ENCODE measurements at places on chromosomes 7 and 10. TPM values are rescaled to one million over a fixed set of nuclear protein-coding genes. Genes with fewer than 3 reads are reported as not detected.

LAMB1 gene
- 303 TPM for total RNA-seq

DNMBP gene
- total RNA-seq, result 26.8 TPM

PRPF18 gene
- 23.4 TPM for total RNA-seq

AGMO gene
- total RNA-seq, result 6.9 TPM

POU6F2 gene
- total RNA-seq, result 2.9 TPM

KCNMA1 gene
- 10.7 TPM for total RNA-seq

PDE6C gene
- not detected for total RNA-seq

NKX1-2 gene
- not detected for total RNA-seq

GRCh38 chr7:69198250-69198649 lies 400.0 kb upstream of the AUTS2 start:
- DNase-seq, result no peak

- DNase-seq, result no peak
Observed at GRCh38 chr10:111498560-111498959, 421.7 kb downstream of the ADRA2A start.

DNA sequence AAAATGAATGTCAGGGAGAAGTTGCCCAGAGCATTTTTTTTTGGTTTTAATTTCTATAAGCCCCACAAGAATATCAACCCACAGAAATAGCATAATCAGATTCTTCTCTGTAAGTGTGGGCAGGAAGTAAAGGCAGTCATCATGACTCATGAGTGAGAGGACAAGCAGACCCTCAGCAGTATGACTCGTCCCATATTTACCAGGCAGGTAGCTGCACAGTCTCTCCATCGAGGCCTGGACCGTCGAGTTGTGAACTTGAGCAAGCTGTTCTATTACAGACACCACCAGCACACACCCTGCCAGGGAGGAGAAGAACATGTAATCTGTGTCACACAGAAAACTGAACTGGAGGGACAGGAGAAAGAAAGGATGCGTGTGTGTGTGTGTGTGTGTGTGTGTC lies 37.8 kb downstream of the AOAH start:
- DNase-seq, result no peak

DNA sequence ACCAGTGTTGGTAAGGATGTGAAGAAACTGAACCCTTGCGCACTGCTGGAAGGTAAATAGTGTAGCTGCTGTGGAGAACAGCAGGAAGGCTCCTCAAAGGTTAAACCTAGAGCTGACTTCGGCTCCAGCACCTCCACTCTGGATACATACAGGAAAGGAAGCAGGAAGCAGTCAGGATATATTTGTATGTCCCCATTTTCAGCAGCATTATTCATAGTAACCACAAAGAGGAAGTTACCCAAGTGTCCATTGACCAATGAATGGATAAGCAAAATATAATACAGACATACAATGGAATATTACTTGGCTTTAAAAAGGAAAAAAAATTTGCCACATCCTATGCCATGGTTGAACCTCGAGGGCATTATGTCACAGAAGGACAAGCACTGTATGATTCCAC lies 15.0 kb downstream of the RET start:
- no peak for DNase-seq

DNA sequence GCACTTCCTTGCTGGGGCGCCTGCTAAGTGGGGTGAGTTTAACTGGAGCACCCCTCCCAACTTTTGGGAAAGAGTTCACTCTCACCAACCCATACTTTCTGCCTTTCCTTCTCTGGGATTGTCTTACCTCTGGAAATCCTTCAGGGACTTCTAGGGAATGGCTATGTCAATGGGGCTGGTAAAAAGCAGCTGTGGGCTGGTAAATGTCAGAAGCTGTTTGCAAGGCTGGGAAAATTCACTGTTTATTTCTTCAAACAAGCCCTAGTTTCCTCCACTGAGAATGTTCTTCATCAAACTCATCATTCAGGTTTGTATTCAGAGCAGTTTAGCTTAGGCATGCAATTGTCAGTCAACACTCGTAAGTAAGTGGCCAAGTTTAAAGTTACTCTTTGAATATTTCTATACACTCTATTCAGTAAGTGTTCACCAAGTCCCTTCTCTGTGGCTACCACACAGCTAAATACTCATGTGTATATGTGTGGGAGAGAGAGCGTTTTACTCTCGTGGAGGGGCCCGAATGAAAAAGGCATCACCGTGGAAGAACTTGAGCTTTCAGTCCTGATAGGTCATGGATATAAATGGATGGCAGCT lies 654.8 kb downstream of the LRMDA start:
- DNase-seq, result no peak

GRCh38 chr7:150410680-150411346 lies 31.7 kb downstream of the ZNF775 start:
- DNase-seq, result no peak

DNA sequence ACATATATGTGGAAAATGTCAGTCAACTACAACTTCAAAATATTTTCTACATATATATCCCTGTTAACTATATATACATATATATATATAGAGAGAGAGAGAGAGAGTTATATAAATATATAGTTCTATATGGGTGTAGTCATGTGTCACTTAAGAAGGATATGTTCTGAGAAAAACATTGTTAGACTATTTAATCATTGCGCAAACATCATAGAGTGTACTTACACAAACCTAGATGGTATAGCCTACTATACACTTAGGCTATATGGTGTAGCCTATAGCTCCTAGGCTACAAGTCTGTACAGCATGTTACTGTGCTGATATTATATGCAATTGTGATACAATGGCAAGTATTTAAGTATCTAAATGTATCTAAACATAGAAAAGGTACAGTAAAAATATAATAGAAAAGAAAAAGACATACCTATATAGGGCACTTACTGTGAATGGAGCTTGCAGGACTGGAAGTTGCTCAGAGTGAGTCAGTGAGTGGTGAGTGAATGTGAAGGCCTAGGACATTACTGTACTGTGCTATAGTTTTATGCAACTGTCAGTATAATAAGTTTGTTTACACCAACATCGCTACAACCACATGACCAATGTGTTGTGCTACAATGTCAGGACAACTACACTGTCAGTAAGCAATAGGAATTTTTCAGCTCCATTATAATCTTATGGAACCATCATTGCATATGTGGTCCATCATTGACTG lies 18.0 kb upstream of the FGL2 start:
- no peak for DNase-seq

- DNase-seq, result no peak
Observed at GRCh38 chr7:99254390-99254789, 18.2 kb upstream of the MYH16 start.

- DNase-seq, result no peak
Observed at GRCh38 chr7:16670021-16670420, 24.0 kb downstream of the BZW2 start.

GRCh38 chr10:88831709-88832108 lies 19.9 kb downstream of the ANKRD22 start:
- no peak for DNase-seq

DNA sequence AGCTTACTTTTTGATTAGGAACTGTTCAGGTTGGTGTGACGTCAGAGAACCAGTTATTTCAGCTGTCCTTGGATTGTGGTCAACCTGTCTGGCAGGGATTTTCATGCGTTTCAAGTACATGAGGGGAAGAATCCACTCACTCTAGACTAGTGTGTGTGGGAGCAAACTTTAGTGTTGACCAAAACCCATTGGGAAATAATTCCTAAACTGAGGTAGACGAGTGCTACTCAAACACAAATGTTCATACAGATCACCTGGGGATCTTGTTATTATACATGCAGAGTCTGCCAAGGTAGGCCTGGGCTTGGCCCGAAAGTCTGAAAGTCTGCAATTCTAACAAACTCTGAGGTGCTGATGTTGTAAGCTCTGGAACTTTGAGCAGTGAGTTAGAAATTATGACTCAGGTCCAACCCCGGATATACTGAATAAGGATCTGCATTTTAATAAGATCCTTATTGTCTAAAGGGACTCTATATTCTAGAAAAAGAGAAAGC lies 111.1 kb upstream of the CREB5 start:
- no peak for DNase-seq

GRCh38 chr10:63917363-63917762 lies 396.2 kb downstream of the REEP3 start:
- no peak for DNase-seq

- no peak for DNase-seq
Observed at GRCh38 chr7:105127179-105127578, 113.2 kb downstream of the KMT2E start.

- DNase-seq, result no peak
Observed at GRCh38 chr7:95906851-95907250, 134.5 kb downstream of the DYNC1I1 start.
